ENCODE measurements at places on chromosomes 1 and 21. TPM values are rescaled to one million over a fixed set of nuclear protein-coding genes. Genes with fewer than 3 reads are reported as not detected.

DNA sequence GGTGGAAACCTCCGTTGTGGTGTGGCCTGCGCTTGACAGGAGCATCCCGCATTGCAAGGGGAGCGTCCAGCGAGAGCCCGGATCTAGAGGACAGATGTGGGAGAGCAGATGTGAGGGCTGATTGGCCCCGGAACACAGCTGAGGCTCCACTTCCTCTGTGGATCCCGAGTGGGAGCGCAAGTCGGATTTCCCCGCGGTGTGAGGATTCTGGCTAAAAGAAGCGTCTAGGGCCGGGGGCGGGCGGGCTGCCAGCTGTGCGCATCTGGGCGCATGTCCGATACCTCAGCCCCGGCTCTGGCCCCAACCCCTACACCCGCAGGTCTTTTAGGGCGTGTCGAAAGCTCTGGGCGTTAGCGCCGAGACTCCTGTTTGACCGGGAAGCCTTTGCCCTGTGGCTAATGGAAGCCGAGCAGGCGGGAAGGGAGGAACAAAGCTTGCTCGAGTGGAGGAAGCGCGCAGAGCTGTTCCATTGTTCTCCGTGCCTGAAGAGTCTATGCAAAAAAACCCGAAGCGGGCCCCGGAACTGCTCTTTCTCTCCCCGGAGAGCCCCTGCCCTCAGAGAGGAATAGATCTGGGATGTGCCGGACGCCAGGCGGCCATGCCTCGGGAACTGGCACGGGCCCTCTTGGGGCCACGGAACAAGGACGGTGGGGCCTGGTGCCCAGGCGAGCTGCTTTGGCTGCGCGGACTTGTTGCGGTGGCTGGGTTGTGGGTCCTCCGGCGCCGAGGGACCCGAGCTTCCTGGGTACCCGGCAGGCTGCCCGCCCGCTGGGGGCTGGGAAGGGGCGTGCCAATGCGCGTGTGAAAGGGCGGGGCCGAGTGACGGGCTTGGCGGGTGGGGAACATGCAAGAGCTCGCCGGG, 111.1 kb downstream of the NAV1 start:
- peaks cover 32% of the 10 kb centered on the region for H3K4me1 ChIP-seq
- H3K27ac ChIP-seq, result no peak overlapping the region

DNA sequence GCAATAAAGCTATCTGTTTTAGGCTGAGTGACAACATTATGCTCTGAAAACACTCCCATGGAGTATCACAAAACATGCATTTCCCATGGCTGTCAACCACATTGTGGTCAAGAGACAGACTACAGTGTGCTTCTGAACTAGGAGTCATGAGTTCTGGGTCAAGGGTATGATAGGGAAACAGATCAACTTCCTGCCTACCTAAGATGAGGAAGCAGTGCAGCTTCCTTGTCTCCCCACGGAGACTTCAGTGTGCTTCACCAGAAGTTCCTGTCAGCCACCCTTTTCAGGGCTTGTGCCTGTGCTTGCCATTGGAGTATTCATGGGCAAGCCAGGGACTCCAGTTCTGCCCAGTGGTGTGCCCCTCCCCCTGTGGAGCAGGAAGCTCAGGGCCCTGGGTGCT, 19.9 kb downstream of the LCE3E start:
- H3K4me3 ChIP-seq, result no peak overlapping the region
- DNase-seq, result no peak

PDE4DIP gene
- total RNA-seq, result 37.2 TPM

VSIG8 gene
- total RNA-seq, result not detected

TIE1 gene
- 57.8 TPM for total RNA-seq
